ENCODE measurements at places on chromosomes 7 and 10.

DNA sequence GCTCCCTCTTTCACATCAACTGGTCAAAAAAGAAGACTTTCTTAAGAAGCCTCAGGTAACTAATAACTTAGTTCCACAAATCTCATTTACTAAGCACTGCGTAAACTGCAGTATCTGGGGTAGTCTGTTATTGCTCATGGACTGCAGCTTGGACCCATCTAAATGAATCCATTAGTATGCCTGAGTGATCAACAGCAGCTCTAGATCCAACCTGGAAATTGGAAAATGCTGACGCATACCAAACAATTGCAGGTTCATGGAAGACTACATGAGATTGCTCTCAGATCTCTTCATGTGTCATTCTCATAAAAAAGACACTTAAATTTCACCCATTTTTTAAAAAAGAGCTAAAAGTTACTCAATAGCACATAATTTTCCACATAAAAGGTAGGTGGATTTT lies 121.6 kb downstream of the IDE start:
- DNase-seq: no peak

DNA sequence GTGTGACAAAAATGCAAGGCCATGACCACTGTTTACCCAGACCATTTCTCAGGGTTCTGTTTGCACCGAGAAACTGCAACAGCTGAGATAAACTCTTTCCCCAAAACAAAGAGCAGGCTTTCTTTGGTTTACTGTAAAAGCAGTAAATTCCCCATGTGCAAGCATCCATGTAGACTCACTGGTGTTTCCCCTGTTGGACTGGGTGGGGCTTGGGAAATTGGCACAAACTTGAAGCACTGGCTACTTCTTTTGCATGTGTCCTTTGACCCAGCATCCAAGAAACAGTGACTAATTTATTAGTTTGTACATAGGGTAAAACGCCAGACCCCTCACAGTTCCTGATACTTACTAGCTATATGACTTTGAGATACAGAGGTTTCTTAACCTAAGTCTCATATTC lies 12.3 kb downstream of the IQUB start:
- DNase-seq: no peak

DNA sequence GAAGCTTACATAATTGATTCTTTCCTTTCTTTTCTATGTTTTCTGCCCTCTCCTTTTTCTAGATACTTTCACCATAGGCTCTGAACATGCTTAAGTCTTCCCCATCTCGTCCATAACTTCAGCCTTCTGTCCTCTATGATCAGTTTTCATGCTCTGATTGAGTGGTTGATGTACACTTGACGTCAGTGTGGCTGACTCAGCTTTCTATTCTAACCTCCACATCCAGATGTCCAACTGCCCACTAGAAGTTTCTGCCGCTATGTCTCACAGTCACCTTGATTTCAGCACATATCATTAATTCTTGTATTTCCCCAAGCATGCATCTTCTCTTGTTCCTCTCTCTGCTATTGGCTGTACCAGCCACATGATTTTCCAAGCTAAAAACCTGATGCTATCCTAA lies 15.0 kb downstream of the CDK14 start:
- DNase-seq: no peak

- DNase-seq: no peak
Measured at GRCh38 chr7:69803699-69804516, 205.6 kb downstream of the AUTS2 start.

DNA sequence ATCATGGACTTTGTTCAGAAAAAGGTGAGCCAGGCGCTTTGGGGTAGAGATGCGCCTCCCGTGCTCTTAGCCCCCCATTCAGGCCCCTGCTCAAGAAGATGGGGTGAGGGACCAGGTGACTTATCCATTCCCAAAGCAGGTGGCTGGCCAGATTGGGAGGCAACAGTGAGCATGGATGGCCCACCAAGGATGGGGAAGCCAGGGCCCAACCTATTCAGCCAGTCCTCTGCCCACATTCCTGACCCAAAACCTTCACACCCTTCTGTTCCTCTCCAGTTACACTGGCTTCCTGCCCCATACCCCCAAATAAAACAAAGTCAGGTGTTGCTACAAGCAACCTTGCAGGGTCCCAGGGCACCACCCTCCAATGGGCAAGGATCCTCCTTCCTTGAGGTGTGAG lies 44.4 kb downstream of the TSPAN15 start:
- no peak for DNase-seq

DNA sequence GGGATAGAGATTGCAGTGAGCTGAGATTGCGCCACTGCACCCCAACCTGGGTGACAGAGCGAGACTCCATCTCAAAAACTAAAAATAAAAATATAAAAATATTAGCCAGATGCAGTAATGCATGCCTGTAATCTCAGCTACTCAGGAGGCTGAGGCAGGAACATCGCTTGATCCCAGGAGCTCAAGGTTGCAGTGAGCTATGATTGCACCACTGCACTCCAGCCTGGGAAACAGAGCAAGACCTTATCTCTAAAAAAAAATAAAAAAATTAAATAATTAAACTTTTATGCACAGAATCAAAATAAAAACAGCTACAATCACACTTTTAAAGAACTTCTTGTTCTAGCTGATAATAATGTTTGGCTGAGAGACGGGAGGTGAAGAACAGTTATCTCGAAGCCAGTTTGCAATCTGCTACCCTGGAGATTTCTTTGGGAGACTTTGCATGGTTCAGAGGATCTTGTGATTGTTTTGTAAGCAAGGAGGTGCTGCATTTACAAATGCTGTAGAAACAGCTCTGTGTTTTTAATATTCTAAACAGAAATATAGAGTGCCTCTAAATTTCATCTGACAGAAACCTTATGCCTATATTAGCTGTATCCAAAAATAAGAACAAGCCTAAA lies 19.9 kb upstream of the MACROH2A2 start:
- DNase-seq: no peak

- DNase-seq: no peak
Measured at GRCh38 chr7:35037211-35037525, at the start of gene DPY19L1. DPY19L1 (minus strand) TSS chr7:35037485; CDS start chr7:35037394, 91 bp downstream.

GRCh38 chr7:25025218-25025671 lies 45.3 kb upstream of the OSBPL3 start:
- DNase-seq: peak; percentile 87

GRCh38 chr7:142883571-142884285 lies 1.8 kb downstream of the TRPV6 start:
- DNase-seq: no peak

- DNase-seq: no peak
Measured at GRCh38 chr10:133388236-133388972, 5.6 kb upstream of the MTG1 start.
